ENCODE measurements at places on chromosomes 16 and 17. TPM values are rescaled to one million over a fixed set of nuclear protein-coding genes. Genes with fewer than 3 reads are reported as not detected.

The HSD11B2 gene
- total RNA-seq = 6.1 TPM

DNA sequence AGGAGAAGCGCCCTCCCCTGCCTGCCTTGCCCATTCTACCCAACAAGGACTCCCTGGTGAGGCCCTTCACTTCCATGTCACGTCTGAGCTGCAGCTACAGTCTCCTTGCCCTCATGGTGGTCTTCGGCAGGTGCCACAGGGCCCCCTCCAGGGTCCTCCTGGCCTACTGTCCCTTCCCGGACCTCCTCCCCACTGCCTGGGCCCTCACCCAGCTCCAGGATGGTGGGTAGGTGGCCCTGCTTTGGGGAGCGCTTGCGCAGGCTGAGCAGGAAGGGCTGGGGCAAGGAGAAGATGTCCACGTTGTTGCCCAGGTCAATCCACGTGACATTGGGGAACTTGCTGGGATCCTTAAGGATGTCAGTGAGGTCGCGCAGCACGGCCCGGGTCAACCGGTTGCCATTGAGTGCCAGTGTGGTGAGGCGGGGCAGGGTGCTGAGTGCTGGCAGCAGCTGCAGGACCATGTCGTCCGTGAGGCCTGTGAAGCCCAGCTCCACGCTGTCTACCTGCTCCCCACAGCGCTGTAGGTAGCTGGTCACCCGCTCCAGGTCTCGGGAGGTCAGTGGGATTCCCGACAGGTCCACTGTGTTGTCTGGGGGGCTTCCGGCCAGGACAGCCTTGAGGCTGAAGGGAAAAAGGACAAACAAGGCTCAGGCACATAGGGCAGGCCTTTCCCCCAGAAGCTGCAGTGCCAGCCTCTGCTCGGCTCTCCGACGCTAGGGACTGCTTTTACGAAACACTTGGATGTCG, 28.3 kb downstream of the TRPV2 start:
- no peak for DNase-seq

The GDPD3 gene
- 0.24 TPM for total RNA-seq

DNA sequence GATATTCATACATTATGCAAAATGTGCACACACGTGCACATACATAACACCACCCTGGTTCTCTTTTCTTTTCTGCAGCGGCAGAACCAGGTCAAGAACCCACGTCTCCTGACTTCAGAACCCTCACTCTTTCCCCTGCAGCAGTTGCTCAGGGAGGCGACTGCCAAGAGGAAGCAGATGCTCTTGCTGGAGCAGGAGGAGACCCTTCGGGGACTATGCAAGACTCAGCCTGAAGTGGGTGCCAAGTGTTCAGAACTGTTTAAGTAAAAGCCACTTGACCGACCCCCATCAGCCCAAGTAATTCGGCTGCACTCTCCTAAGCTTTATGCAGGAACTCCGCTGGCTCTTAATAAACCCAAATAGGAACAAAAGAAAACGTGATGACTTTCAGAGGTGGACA, 193.8 kb downstream of the SLC39A11 start:
- no peak for DNase-seq

The HNF1B gene
- total RNA-seq = not detected

GRCh38 chr17:66764506-66764905, 70.4 kb upstream of the CACNG5 start:
- no peak for DNase-seq

DNA sequence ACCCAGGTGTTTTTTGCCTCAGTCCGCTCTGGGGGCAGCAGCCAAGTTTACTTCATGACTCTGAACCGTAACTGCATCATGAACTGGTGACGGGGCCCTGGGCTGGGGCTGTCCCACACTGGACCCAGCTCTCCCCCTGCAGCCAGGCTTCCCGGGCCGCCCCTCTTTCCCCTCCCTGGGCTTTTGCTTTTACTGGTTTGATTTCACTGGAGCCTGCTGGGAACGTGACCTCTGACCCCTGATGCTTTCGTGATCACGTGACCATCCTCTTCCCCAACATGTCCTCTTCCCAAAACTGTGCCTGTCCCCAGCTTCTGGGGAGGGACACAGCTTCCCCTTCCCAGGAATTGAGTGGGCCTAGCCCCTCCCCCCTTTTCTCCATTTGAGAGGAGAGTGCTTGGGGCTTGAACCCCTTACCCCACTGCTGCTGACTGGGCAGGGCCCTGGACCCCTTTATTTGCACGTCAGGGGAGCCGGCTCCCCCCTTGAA, 2.1 kb upstream of the C17orf107 start:
- DNase-seq = no peak

The CISD3 gene
- 6.2 TPM for total RNA-seq

The AXIN1 gene
- 26.1 TPM for total RNA-seq

DNA sequence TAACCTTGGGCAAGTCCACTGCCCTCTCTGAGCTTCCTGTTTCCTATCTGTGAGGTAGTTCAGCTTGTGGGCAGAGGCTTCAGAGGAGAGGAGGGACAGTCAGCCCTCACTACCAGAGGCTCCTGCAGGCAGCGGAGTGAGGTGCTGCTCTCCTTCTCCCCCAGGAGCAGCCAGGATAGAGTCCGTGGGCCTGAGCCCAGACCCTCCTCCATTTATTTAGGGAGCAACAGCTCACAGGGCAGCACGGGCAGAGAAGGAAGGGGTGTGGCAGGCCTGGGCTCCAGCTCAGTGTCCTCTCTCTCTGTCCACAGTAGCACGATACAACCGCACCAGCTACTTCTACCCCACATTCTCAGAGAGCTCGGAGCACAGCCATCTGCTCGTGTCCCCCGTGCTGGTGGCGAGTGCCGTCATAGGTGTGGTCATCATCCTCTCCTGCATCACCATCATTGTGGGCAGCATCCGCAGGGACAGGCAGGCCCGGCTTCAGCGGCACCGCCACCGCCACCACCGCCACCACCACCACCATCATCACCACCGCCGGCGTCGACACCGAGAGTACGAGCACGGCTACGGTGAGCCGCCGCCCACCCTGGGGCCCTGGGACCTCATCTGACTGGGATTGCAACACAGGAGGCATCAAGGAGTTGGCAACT, 42.3 kb downstream of the BEAN1 start:
- DNase-seq = no peak

- peak; percentile 26 for DNase-seq
Measured at GRCh38 chr17:76969598-76970172, 101.5 kb downstream of the MGAT5B start.

GRCh38 chr16:2473999-2474876, 689 bp upstream of the TBC1D24 start:
- peak; percentile 44 for DNase-seq

DNA sequence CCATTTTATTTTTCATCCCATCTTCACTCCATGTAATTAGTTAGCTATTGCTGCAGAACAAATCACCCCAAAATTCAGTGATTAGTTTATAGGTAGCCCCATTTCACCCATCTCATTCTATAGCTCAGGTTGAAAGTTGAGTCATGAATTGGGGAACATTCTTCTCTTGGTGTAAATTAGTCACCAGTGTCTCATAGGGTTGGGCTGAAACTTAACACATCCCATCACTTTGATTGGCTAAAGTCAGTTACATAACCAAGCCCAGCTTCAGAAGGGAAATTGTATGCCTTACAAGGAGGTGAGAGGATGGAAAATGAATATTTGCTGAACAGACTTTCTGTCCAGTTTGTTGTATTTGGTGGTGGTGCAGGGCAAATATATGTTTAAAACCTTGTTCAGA, 477.5 kb downstream of the WWOX start:
- no peak for DNase-seq

DNA sequence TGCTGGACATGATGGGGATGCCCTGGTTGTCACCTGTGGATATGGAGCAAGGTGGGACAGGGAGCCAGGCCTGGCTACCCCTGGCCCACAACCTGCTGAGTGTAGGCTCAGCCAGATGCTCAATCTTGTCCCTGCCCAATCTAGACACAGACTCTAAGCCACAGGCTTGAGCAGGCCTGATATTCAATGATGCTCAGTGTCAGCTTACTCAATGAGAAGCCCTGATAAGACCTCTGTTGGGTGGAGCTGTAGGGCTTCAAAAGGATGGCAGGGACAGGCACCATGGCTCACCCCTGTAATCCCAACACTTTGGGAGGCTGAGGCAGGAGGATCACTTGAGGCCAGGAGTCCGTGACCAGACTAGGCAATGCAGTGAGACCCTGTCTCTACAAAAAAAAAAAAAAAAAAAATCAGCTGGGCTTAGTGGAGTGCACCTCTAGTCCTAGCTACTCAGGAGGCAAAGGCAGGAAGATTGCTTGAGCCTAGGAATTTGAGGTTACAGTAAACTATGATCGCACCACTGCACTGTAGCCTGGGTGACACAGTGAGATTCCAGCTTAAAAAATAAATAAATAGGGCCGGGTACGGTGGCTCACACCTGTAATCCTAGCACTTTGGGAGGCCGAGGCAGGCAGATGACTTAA, 3.4 kb downstream of the LCAT start:
- DNase-seq = no peak

The PRR35 gene
- total RNA-seq = 12.5 TPM

The ZNF598 gene
- total RNA-seq = 33.5 TPM

The FAM171A2 gene
- total RNA-seq = 89.5 TPM

The SBK1 gene
- total RNA-seq = 3.7 TPM

DNA sequence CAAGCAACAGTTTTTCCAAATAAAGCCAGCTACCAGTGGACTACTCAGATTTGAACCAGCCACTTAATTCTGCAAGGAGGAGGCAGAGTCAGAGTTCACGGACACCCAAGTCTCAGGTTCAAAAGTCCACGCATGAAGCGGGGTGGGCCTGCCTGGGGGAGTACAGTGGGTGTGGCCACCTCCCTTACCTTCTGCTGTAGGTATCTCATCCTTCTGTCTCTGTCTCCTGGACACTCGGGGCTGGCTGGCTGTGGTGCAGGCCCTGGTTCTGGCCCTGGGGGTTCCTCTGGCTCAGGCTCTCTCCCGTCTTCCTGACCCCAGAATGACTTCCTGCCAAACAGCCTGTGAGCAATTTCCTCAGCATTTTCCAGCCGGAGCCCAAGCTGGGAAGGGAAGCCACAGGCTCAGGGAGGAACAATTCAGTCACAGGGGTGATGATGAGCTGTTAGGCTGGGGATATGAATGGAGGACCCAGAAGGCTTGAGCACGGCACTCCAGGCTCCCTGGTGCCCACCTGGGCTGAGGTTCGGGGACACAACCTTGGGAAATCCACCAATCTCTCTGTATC, 101.9 kb downstream of the LITAF start:
- DNase-seq = no peak

GRCh38 chr16:53605356-53605755, 98.3 kb downstream of the RPGRIP1L start:
- DNase-seq = no peak

The HEATR9 gene
- total RNA-seq = not detected

The JPT2 gene
- 24.7 TPM for total RNA-seq

DNA sequence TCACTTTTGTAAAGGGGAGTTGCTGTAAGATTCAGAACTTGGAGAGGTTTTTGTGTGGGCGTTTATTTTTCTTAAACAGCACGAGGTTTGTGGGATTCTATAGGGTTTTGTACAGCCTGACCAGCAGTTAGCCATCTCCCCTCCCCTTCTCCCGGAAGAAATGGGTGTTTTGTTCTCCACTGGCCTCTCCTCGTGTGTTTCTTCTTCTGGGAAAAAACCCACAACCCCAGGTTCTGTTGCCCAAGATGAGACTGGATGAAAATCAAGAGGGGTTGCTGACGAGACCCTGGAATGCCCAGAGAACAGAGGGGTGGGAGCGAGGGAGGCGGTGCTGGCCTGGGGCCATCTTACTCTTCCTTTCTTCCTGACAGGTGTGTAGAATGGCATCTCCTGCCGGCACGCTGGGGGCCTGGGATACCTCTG, 186.1 kb downstream of the MSI2 start:
- peak; percentile 65 for DNase-seq

The SDR42E1 gene
- 1.0 TPM for total RNA-seq

DNA sequence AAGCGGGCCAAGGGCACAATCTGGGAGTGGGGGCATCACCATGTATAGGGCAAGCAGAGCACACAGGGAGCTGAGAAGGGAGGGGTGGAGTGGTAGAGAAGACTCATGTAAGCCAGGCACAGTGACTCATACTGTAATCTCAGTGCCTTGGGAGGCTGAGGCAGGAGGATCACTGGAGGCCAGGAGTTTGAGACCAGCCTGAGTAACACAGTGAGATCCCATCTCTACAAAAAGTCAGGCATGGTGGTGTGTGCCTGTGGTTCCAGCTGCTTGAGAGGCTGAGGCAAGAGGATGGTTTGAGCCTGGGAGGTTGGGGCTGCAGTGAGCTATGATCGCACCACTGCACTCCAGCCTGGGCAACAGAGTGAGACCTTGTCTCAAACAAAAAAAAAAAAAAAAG, 40.8 kb downstream of the ARHGAP27 start:
- no peak for DNase-seq

DNA sequence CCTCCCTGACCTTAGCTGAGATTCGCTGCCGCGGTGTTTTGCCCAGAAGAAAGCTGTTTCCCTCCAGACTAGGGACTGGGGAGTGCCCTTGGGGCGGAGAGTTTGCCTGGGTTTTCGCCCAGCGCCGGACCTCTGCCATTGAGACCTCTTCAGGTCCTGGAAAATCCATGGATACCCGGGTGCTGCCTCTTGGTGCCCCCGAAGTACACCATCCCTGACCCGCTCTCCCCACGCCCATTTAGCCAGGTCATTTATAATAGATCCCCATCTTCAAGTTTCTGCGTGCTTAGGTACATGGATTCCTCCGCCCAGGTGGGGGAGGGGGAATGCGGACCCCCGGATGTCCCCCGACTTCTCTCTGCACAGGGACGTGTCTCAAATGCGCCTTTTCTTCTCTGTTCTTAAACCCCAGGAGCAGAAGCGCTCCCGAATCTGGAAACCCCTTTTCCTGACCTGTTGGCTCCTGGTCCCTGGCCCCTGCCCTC, 15.0 kb upstream of the CBX8 start:
- DNase-seq = no peak

The GTF3C1 gene
- 135 TPM for total RNA-seq

DNA sequence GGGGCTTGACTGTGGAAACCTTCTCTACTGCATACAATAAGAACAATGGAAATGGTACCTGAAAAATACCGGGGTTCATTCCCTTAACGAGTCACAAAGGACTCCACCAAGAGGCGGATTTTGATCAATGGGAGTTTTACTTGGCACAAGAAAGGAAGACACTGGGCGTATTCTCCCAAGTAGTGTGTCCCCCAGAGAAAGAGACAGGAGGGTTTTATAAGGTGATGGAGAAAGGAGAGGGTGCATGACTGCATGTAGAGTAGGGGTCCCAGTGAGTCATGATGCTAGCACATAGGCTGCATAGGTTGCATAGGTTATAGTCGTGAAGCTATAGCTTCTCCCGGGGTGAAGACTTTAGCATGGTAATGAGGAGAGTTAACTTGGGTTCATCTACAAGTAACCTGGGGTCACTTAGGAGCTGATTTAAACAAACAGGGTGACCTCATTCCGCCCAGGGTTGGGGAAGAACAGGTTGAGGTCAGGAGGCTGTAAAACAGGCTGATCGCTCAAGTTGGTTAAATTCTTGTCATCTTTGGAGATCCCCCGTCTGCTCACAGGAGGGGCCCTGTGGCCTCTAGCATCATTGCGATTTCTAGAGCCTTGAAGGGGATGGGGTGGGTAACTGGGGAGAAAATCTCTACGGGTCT, 1.5 kb downstream of the MPV17L start:
- DNase-seq = no peak

The C1QTNF8 gene
- not detected for total RNA-seq

The KRT33B gene
- 0.08 TPM for total RNA-seq

- DNase-seq = no peak
Measured at GRCh38 chr17:41565338-41565737, 6.5 kb downstream of the KRT9 start.

The IRF8 gene
- not detected for total RNA-seq

The HAS3 gene
- total RNA-seq = not detected

- DNase-seq = no peak
Measured at GRCh38 chr17:19744492-19744891, 3.6 kb downstream of the ALDH3A1 start.

GRCh38 chr16:30377812-30378235, 3.2 kb downstream of the MYL11 start:
- peak; percentile 72 for DNase-seq
